Tibial nerve (tissue), 4 donors: ENCODE measurements at places on chromosomes 7 and 10.

DNA sequence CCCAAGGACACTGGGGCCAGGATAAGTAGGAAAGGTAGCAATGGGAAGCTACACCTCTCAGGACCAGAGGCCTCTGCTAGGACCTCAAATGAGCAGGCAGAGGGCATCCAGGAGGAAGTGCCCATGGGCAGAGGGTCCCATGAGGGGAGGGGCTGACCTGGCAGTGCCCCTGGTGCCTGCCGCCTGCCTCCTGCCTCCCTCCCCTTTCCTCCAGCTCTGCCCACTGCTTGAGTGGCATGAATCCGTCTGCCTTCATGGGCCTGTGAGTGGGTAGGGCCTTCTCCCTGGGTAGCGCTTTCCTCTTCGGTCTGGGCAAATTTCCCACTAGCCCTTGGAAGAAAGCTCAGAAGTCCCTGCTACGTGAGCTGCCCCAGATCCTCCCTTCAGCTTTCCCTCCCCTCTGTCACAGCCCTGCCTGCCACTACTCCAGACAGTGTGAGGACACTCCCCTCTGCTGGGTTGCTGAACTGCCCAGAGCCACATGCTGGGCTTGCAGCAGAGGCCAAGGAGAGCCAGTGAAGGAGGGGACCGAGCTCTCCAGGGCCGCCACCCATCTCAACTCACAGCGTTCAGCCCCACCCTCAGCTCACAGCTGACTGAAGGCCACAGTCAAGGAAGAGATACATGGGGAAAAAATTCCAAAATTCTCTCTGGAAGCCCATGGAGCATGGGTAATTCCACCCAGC, 141.4 kb downstream of the ARHGAP22 start:
- no peak for DNase-seq

GRCh38 chr7:102061981-102062390, 224.7 kb upstream of the SH2B2 start:
- DNase-seq = no peak

GRCh38 chr7:51344406-51345138, 28.0 kb upstream of the COBL start:
- DNase-seq = no peak

- DNase-seq = no peak
Observed at GRCh38 chr7:73451780-73452398, 18.3 kb downstream of the FZD9 start.

- DNase-seq = no peak
Observed at GRCh38 chr7:134702366-134703240, 56.0 kb downstream of the BPGM start.

- DNase-seq = no peak
Observed at GRCh38 chr7:138610671-138611170, 90.4 kb downstream of the SVOPL start.

DNA sequence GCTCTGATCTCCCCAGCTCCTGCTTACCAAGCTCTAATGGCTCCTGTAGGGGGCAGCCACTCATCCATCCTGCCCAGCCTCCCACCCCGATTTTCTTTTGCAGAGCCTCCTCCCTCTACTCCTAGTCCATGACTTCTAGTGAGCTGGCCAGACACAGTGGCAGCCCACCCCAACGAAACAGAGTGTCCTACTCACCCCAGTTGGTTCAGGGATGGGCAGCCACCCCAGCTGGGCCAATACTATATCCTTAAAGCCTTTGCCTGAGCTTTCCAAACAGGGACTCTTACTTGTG, 77.1 kb downstream of the GRID1 start:
- DNase-seq = no peak

- DNase-seq = no peak
Observed at GRCh38 chr7:23873306-23873705, 163.3 kb downstream of the STK31 start.

- no peak for DNase-seq
Observed at GRCh38 chr10:131742500-131742951, 158.3 kb upstream of the PPP2R2D start.

DNA sequence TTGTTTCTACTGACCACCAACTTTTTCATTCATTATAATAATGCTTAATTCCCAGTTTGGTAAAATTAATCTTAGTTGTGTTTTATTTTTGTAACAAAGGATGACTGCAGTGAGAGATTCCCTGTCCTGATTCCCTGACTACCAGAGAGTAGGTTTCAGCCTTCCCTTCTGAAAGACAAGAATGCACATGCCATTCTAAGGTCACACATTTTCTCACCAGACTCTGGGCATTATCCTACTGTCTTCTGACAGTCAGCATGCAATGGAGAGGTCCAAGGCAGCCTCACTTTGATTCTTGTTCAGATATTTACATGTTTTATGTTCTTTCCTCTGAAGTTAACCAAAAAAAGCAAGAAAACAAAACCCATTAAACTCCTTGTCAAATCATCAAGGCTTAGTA, 372.7 kb upstream of the CDC14C start:
- DNase-seq = no peak

GRCh38 chr7:123615344-123615743, 13.7 kb downstream of the ASB15 start:
- no peak for DNase-seq

DNA sequence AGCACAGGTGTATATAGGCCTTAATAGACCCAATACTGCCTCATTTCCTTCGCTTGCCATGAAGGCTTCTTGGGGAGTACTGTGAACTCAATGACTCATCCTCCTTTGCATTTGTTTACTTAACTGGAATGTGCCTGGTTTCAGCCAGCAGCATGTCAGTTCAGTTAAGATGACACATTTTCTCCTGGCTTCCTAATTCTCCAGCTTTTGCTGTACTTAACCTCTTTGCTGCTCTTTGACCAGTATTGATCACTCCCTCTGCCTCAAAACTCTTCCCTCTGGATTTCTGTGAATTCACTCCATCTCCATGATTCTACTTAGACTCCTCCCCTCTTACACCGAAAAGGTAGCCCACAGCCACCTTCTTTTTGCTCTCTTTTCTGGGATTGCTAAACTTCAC, 135.7 kb downstream of the MAGI2 start:
- DNase-seq = no peak

- no peak for DNase-seq
Observed at GRCh38 chr10:61028861-61029361, 84.9 kb upstream of the RHOBTB1 start.

DNA sequence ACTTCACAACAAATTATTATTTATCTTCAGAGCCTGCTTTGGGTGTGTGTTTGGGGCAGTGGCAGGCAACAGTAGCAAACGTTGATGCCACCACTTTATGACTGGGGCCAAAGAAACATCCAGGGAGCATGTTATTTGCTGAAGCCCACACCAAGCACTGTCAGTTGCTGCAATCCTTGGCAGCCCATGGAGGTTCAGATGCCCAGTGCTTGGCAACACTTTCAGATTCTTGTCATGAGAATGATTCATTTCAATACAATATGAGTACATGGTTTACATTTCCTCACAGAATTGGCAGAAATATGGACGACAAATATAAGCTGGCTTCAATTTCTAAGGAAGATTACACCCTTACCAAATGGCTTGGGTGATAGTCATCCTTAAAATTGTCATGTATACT, 46.5 kb upstream of the GLI3 start:
- no peak for DNase-seq
